NCI-H460 (cell line): ENCODE measurements at places on chromosomes 11 and 22. TPM values are rescaled to one million over a fixed set of nuclear protein-coding genes. Genes with fewer than 3 reads are reported as not detected.

OR8G5 gene
- not detected in 2 replicates for total RNA-seq

GGTLC2 gene
- not detected in 2 replicates for total RNA-seq

DNA sequence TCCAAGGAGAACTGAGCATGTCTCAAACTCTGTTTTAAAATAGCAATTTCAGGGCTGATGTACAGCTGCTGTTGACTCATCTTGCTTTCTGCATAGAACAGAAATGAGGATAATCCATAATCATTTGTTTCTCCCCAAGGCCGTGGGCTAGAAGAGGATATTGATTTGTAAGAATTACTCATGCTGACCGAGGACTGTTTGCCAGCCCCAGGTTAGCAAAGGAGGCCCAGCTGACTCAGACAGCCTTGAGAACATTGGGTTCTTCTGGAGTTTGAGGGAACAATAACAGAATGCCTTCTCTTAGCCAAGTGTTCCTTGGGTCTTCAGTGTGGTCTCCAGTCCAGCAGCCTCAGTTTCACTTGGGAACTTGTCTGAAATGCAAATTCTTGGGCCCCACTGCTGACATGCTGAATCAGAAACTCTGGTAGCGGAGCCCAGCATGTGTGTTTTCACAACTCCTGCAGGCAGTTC is 92.0 kb downstream of the ZC3H12C start:
- DNase-seq, result no peak

GRCh38 chr11:112624431-112624830 is 336.8 kb upstream of the NCAM1 start:
- DNase-seq, result no peak
